HT1080 (cell line): ENCODE measurements at places on chromosomes 7 and 10. TPM values are rescaled to one million over a fixed set of nuclear protein-coding genes. Genes with fewer than 3 reads are reported as not detected.

DNA sequence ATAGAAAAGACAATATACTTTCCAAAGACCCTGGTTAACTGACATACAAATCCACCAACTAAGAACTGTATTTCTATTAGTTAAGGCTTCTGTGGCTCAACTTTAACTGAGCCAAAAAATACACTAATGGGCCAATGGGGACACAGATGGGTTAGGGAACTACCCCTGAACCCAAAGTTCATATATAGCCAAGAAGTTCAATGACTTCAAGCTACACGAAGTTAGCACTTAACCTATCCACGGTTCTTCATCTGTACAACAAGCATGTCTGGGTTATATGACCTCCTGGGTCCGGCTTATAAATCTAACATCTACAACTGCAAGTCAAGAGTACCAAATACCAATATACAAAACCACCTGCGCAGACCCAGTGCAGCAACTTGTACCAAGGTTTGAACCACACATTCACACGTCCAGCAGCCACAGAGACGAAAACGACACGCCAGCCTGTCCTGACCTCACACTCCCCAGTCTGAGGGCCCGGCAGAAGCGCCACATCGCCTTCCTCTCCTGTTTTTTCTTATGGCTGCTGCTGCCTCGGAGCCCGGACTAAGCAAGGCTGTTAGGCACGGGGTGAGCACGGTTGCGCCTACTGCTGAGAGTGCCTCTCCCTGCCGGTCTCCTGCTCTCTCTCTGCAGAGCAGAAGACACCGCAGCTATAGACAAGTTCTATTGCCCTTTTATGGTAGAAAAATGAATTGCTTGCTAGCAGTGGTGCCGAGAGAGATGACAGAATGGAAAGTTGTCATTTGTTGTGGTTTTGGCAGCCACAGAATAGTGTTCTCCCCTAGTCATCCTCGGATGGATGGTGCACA is 86.3 kb downstream of the RNF216 start:
- DNase-seq = peak; percentile 51

- DNase-seq = no peak
Observed at GRCh38 chr7:68542831-68543230, 1055.4 kb upstream of the AUTS2 start.

DNA sequence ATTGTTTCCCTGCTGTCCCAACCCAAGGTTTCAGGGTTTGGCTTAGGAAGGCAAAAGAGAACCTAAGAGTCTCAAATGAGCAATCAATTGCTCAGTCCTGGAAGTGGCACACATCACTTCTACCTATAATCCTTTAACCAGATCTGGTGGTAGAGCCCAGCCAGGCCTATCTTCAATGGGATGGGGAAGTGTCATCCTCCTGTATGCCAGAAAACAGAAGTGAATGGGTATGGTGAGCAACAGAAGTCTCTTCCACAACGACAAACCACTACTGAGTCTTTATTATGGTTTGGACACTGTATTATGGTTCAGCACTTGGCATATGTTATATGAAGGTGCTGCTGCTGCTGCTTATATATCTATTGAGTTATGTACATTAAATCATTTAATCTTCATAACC is 3.0 kb upstream of the AKR1B1 start:
- no peak for DNase-seq

DNA sequence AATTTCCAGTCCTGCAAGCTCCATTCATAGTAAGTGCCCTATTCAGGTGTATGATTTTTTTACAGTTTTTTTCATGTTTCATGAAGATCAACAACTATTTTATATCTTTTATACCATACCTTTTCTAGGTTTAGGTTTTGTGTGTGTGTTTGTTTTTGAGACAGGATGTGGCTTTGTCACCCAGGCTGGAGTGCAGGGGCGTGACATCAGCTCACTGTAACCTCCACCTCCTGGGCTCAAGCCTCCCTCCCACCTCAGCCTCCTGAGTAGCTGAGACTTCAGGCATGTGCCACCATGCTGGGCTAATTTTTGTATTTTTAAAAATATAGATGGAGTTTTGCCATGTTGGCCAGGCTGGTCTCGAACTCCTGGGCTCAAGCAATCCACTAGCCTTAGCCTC is 35.0 kb downstream of the ARMH3 start:
- no peak for DNase-seq

- no peak for DNase-seq
Observed at GRCh38 chr10:82628373-82628772, 753.4 kb downstream of the NRG3 start.

DNA sequence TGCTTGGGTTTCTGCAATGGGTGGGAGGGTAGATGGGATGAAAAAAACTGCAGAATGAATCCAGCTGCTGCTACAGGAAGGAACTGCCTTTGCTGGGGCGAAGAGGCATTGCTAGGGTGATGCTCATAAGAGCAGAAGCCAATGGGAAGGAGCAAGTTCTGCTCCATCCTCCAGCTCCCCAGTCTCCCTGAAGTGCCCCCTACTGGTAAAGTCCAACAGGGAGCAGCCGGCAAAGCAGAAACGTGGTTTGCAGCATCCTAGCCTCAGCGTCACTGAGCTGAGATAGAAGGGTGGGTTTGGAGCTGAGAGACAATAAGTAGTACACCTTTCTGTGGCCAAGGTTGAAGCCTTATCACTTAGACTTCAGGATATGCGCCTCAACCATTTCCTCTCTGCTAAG is 220.5 kb downstream of the CCSER2 start:
- peak; percentile 34 for DNase-seq

DNA sequence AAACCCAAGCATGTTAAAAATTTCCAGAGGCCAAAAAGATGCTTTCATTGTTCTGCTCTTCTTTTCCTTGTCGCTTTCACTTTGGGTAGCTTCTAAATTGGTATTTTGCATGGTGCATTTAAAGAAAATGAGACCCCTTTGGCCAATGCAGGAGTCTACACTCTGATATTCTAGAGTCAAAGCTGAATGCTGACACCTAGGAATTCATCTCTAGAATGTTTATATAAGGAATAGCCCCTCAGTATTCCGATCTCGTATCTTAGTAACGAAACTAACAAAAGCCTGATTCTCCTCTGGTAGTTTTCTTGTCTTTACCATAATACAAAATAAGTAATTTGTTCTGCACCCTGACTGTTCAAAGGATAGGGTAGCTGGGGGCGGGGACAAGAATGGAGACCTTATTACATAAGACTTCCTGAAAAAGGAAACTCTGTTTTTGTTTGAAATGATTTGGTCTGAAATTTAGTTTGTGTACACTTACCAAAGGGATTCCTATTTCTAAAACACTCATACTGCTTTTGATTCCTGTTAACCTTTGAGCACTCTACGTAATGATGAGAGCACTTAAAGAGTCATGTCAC is 17.1 kb downstream of the IKZF1 start:
- DNase-seq = no peak

The CALML3 gene
- not detected in 2 replicates for total RNA-seq

GRCh38 chr10:28850784-28851183 is 173.5 kb downstream of the BAMBI start:
- no peak for DNase-seq

The AGR2 gene
- not detected in 2 replicates for total RNA-seq

DNA sequence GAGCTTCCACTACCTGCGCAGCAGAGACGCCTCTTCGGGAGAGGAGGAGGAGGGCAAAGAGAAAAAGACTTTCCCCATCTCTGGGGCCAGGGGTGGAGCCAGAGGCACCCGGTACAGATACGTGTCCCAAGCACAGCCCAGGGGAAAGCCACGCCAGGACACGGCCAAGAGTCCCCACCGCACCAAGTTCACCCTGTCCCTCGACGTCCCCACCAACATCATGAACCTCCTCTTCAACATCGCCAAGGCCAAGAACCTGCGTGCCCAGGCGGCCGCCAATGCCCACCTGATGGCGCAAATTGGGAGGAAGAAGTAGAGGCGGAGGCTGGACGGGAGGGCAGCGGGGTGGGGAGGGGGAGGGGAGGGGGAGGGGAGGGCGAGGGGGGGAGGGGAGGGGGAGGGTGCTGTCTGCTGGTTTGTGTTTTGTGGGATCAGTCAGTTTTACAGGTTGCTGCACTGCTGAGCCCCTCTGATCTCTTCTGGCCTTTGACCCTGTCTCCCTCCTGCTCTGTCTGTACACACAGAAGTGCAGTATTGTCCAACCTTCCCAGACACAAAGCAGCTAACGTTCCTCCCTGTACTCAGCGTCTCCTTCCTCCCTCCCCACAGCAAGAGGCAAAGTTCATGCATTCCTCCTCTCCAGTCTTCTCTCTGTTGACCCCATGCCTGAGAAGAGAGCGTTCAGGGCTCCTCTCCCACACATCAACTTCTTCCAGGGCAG is 9.3 kb downstream of the UCN3 start:
- DNase-seq = no peak

- DNase-seq = peak; percentile 85
Observed at GRCh38 chr7:55477781-55478374, 94.4 kb downstream of the VOPP1 start.

DNA sequence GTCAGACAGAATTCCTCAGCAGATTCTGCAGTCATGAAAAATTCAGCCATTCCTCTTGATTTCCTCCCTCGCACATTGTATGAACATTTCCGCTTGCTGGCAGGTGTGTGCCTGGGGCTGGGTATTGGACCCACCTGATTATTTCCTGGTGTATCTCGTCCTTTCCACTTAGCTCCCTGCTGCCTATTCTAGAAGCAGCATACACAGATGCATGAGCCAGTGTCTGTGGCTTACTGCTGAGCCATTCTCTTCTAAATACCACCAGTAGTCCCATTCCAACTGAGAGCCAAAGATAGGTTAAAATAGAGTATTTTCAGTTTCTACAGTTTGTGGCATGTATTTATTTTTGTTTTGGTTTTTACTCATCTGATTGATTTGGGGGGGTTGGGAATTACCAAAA is 270.1 kb upstream of the AKR1E2 start:
- DNase-seq = no peak

GRCh38 chr10:6499974-6500373 is 80.1 kb downstream of the PRKCQ start:
- no peak for DNase-seq

The NKX1-2 gene
- total RNA-seq = 0.05 TPM in 1 of 2 replicates, not detected in the other

- peak; percentile 74 for DNase-seq
Observed at GRCh38 chr10:97713339-97713825, at the start of gene MARVELD1. Gene MARVELD1, plus strand, starts transcription at chr10:97713730. Its CDS starts 147 bp downstream, at chr10:97713877.

The STEAP4 gene
- total RNA-seq = not detected in 2 replicates

The RNF32 gene
- 1.2 and 1.7 TPM in 2 replicates for total RNA-seq

GRCh38 chr7:16774986-16775385 is 21.4 kb downstream of the TSPAN13 start:
- no peak for DNase-seq

The C10orf62 gene
- not detected in 2 replicates for total RNA-seq

GRCh38 chr7:18547509-18548187 is 52.1 kb downstream of the HDAC9 start:
- no peak for DNase-seq

DNA sequence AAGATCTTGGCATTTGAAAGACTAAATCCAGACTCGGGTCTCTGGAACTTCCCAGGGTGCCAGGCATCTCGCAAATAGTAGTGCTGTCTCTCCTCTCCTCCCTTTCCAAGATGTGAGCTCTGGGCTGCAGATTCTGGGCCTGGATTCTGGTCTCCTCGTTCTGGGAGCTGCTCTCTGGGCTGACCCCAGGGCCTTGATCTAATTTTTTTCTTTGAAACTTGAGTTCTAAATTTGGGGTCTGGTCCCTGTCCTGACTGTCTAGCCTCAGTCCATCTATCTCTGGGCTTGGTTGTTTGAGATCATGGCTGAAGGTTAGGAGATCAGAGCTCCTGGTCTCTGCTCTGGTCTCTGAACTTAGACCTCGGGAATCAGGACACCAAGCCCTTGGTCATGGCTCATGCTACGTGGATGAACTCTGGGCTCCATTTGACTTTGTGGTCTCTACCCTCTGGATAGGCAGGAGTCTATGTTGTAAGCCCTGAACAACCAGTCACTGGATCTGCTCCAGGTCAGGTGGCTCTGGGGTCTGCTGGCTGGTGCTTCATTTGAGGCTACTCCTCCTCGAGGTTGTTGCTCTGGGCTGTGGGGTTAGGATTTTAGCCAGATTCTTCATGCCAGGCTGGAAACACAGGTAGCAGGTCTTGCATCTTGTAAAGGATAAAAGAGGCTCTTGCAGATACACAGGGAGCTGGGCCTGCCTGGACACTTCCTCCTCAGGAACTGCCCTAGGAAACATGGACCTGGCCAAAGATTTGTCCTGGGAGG is 8.0 kb upstream of the MBL2 start:
- DNase-seq = no peak

- DNase-seq = no peak
Observed at GRCh38 chr10:35605191-35605590, at the start of gene GJD4. Gene GJD4, plus strand, starts transcription at chr10:35605341. Its CDS starts 227 bp downstream, at chr10:35605568.

DNA sequence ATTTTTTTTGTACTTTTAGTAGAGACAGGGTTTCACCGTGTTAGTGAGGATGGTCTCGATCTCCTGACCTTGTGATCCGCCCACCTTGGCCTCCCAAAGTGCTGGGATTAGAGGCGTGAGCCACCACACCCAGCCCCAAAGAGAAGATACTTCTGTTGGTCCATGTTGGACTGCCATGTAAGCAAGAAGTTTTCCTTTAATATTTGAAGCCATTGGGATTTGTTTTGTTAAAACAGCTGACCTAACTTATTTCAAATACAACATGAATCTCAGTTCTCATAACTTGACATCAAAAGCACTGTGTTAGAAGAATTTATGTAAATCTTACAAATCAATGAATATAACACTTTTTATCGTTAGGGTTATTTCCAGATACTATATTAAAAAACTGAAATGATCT is 302.4 kb downstream of the SDHAF3 start:
- DNase-seq = no peak

DNA sequence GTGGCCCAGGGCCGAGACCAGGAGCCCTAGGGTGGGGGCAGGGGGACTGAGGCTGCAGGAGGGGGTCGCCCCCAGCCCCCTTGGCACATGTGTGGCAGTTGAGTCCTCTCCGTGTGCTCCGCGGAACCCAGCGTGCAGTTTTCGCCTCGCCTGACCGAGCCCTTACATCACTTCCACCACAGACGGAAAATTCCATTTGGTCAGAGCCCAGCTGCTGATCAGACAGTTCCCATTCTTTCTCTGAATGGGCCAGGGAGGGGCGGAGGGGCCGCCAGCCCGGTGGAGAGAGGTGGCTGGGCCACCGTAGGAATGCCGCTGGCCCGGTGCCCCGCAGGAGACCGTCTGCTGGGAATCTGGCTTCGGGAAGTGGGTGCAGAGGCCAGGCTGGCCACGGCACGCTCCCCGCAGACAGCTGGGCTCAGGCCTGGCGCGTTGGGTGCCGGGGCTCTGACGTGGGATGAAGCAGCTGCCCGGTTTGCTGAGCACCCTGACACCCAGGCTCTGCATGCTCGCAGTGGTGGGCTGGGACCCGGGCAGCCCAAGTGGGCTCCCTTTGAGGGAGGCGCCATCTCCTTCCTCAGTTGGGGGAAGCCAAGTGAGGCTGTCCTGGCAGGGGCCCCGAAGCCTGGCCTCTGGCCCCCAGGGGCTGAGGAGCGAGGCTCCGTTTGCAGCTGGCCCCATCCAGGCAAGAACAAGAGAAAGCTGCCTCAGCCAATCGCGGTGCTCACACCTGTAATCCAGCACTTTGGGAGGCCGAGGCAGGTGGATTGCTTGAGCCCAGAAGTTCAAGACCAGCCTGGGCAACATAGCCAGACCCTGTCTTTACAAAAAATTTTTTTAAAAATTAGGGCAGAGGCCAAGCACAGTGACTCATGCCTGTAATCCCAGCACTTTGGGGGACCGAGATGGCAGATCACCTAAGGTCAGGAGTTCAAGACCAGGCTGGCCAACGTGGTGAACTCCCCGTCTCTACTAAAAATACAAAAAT is 9.9 kb downstream of the TTYH3 start:
- DNase-seq = peak; percentile 29
